ENCODE measurements at places on chromosomes 16 and 17.

DNA sequence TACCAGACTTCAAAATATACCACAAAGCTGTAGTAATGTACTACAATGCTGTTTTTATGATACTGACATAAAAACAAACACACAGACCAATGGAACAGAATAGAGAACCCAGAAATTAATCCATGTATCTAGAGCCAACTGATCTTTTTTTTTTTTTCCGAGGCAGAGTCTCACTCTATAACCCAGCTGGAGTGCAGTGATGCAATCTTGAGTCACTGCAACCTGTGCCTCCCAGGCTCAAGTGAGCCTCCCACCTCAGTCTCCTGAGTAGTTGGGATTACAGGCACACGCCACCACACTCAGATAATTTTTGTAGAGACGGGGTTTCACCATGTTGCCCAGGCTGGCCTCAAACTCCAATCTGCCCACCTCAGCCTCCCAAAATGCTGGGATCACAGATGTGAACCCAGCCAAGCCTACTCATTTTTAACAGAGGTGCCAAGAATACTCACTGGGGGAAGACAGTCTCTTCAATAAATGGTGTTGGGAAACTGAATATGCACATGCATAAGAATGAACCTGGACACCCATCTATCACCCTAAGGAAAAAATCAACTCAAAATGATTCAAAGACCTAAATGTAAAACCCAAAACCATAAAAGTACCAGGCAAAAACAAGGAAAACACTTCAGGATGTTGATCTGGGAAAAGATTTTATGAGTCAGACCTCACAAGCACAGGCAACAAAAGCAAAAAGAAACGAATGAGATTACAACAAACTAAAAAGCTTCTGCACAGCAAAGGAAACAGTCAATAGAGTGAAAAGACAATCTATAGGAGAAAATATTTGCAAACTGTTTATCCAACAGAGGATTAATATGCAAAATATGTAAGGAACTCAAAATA, 63.1 kb downstream of the STX8 start:
- DNase-seq = no peak

DNA sequence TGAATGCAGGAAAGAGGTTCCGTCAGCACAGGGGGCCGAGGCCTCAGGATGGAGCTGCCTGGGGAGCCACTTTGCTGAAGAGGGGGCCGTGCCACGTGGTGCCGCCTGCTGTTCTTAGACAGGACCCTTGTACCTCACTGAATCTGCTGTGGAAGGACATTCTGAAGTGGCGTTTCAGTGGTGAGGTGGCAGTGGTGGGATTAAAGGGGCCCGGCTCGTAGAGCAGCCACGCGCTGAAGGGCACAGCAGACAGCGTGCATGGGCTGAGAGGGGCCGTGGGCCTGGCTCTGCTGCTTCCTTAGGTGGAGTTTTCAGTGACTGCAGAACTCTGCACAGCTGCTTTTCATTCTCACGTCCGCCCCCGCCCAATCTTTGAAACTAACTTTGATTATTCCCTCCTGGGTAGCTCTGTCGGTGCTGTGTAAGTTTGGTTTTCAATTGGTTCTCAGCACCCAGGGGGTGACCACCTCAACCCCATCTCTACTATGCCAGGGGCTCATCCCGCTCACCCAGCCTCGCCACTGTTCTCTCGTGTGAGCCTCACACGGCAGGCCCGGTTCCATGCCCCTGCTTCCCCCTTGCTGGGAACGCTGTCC, 70.3 kb downstream of the SEC14L1 start:
- DNase-seq = no peak

DNA sequence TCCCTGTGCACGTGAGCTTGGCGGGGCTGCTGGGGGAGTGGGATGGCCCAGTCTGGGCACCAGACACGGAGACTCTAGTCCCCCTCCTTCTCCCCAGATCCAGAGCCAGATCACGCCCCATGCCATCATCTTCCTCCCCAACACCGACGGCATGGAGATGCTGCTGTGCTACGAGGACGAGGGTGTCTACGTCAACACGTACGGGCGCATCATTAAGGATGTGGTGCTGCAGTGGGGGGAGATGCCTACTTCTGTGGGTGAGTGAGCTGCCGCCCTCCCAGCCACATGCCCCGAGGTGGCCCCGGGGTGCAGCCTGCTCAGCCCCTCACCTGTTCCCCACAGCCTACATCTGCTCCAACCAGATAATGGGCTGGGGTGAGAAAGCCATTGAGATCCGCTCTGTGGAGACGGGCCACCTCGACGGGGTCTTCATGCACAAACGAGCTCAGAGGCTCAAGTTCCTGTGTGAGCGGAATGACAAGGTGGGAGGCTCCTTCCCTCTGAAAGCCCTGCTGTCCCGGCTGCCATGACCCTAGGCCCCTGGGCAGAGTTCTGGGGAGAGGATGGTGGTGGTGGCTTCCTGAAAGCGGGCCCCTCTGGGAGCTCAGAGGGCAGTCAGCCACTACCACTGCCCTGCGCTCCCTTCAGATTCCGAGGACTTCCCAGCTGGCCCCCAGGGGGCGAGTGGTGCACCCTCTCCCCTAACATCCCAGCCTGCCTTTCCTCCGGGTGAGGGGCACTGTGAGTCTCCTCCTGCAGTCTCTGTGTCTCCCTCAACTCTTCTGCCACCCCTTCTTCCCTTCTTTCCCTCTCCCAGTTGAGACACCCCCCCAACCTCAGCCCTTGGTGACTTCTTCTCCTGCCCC, 2.8 kb upstream of the C17orf107 start:
- no peak for DNase-seq

- DNase-seq = no peak
Observed at GRCh38 chr17:68248891-68249290, 1.0 kb downstream of the AMZ2 start.

- no peak for DNase-seq
Observed at GRCh38 chr16:27238591-27238990, 30.0 kb downstream of the NSMCE1 start.

DNA sequence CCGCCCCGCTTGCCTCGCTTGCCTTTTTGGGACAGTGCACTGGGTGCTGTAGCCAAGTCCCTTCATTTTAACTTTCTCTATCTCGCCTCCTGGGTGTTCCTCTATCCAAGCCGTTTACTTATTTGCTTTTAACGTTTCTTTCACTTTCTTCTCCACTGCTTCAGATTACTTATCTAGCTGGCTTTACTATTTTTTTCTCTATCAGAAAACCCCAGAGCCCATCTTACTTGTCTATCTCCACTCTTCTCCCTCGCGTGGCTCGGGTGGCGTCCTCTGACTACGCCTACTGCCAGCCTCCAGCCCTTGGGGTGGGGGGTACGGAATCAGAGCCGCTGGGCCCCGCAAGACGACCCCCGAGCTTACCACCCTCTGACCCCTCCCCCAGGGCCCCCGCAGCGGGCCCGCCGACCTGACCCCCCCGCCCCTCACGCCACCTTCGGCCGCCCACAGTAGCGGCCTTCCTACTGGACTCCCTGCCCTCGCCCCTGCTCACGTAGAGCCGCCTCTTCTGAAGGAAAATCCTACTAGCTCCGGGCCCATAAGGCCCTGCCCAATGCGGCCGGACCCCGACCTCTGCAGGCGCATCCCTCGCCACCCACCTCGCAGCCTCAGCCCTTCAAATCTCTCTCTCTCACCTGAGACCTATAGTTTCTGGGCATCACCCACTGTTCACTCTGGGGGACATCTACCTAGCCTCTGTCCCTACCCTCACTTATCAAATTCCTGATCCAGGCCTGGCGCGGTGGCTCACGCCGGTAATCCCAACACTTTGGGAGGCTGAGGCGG, 1.0 kb upstream of the SLC12A4 start:
- no peak for DNase-seq

DNA sequence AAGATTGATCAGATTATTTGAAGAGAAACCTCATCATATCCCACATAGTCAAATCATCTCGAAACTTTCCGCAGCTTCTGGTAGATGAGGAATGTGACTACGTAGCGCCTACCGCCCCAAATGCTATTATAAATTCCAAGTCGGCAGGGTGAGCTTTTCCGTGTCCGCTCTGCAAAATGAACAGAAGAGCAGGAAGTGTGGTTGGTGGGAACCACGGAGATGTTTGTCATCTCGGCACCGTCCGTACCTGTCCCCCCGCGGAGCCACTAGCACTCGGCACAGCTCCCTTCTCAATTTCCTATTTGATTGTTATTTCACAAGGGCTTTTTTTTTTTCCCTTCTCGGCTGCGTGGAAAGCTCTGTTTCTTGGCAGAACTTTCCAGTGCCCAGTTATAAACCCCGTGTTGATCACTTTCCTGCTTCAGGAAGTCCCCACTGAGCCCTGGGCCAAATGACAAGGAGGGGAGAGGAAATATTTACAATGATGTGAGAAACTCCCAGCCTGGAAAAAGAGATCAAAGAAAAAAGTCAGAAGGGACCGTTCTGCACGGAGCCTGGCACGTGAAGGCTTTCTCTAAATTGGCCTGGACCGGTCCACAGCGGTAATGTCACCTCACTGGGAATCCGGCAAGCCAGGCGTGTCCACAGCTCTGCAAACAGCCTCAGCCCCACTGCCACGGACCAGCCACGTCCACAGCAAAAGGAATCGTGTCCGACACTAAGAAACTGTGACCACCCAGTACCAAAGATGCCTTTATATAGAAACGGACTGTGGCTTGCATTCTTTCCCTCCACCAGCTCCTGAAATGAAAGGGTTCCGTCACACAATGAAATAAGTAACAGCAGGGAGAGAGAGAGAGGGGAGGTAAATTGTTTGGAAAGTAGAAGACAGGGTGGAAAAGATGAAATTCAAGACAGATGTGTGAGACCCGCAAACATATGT, 65.0 kb downstream of the MRM3 start:
- DNase-seq = no peak

DNA sequence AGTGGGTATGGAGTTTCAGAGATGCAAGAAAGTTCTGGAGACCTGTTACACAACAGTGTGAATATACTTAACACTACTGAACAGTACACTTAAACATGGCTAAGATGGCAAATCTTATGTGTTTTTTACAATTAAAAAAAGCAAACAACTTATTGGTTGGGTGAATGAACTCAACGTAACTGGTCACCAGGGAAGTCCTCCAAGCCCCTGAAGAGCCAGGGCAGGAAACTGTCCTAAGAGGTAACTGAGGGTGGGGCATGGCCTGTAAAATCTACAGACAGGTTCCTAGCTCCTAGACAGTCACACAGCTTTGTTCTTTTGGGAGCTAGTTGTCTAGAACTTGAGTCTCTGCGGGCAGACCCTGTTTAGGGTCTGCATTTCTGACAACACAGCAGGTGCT, 10.3 kb downstream of the CSF3 start:
- no peak for DNase-seq

DNA sequence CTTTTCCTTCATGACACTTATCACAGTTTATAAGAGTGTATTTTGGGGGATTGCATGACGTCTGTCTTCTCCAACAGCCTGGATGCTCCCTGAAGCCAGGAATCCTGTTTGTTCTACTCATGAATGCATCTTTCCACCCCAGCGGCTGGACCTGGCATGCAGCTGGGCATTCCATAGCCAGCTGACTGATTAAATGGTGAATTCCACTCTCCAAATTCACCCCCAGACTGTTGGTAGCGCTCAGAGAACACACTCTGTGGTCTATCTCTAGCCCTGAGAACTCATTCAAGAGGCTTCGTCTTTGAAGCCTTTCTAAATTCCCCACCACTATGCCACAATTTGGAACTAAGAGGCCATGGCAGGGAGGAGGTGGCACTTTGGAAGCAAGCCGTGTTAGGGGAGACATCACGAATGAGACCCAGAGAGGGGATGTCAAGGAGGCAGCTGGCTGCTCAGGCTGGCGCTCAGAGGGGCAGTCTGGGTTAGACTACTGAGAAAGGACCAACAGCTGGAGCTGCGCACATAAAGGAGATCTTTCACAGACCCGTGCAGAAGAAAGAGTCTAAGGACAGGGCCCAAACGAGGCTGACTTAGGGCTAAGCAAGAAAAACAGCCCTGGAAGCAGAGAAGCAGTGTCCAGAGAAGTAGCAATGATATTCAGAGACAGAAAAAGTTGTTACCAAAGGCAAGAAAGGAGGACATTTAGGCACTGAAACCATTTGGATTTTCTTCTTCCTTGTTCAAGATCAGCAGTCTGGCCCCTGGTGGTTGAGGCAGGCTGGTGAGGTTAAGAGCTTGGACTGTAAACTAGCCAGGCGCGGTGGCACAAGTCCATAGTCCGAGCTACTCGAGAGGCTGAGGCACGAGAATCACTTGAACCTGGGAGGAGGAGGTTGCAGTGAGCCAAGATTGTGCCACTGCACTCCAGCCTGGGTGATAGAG, 42.4 kb upstream of the ZNF629 start:
- no peak for DNase-seq

- no peak for DNase-seq
Observed at GRCh38 chr16:29012913-29013553, 28.2 kb downstream of the LAT start.

DNA sequence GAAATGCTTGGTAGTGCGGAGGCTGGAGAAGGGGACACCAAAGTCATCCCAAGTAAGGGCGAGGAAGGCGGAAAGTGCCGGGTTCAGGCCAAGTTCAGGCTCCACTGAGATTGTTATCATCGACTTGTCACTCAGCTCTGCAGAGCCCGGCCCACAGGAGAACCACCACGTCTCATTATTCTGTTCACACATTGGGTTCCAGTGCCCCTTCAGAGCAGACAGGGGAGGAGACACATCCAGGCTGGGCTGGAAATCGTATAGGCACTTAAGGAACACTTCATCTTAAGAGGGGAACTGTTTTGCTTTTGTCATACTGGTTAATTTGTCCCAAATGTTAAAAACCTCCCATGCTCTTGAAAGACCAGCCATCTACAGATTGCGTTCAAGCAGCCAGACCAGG, 118.3 kb upstream of the ADAMTS18 start:
- no peak for DNase-seq
